Forelimb muscle (tissue), 1 donor: ENCODE measurements at places on chromosomes 1 and 21.
A peak's percentile ranks its signal among the peaks of the same experiment; 100 is the strongest.

GRCh38 chr1:42153624-42154023 is 414 bp downstream of the GUCA2B start:
- no peak for DNase-seq

DNA sequence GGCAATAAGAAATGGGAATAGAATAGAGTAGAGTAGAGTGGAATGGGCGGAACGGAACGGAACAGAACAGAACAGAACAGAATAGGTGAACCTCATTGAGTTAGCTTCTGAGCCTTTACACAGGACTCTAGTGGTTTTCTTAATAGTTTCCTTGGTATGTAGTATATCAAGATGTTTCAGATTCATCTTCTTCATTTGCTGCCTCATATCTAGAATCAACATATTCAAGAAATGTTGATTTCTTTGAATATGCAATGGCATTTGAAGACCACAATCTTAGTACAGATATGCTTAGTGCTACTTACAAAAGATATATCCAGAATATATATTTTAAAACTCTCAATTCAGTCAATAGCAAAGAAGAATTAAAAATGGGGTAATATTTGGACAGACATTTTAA is 133.8 kb downstream of the TSEN15 start:
- no peak for DNase-seq

GRCh38 chr1:21669258-21670058 is at the start of gene RAP1GAP:
TSS of gene RAP1GAP (minus strand) at chr1:21669357. CDS start at chr1:21620032, 49,325 bp downstream.
- no peak for DNase-seq

DNA sequence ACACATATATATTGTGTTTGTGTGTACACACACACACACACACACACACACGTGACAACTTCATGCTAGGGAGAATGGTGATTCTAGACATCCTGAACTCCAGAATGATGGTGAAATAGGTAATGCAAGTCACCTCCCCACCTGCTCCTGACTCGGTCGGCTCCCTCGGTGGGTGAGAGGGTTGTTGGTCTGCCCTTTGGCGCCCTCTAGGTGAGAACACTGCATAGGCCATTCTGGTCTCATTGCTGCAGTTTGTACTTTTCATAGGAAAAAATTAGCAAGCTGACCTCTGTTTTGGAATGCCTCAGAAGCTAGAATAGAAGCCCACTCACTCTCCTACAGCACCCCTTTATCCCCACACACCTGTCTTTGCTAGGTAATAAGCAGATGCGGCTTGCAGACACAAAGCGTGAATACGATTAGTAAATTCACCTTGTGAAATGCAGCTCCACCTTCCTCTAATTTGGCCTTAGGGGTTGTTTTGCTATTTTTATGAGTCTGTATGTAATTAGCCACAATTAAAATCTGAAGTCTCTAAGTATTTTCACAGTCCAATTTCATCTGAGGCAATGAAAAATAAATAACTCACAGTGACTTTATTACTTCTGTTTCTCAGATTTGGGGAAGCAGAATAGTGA is 130.0 kb upstream of the KCNJ15 start:
- DNase-seq = no peak

GRCh38 chr1:159296706-159297375 is 5.3 kb upstream of the FCER1A start:
- DNase-seq = no peak

DNA sequence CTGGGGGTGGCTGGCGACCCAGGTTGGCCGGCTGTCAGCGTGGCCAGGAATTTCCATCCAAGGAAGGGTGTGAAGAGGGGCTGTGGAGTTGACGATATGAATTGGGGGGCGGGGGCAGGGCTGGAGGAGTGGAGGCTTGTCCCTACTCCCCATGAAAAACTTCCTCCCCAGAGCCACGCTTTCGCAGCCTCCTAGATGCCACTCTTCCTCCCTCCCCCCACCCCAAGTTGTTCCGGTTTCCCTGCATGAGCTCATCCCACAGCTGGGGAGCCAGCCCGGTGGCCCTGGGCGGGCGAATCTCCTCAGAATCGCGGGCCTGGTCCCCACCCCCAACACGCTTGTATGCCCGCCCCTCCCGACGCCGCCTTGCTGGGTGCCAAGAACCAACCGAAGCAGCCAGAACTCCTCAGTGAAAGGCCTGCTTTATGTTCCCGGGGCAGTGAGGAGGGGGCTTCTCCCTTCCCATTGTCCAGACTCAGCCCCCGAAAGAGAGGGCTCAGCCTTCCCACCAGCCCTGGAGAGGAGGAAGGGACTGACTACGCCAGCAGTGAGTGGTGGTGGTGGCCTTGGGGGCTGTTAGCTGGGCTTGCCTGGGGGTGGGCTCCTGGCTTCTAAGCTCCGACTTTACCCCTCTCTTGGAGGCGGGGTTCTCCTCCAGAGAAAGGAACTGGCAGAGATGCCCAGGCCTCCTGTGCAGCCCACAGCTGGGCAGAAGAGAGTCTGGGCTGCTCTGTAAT is 1.8 kb upstream of the CSMD2 start:
- no peak for DNase-seq

GRCh38 chr1:160163615-160164014 is 12.2 kb downstream of the ATP1A4 start:
- DNase-seq = no peak

GRCh38 chr21:26840201-26840600 is 5.0 kb downstream of the ADAMTS1 start:
- no peak for DNase-seq

DNA sequence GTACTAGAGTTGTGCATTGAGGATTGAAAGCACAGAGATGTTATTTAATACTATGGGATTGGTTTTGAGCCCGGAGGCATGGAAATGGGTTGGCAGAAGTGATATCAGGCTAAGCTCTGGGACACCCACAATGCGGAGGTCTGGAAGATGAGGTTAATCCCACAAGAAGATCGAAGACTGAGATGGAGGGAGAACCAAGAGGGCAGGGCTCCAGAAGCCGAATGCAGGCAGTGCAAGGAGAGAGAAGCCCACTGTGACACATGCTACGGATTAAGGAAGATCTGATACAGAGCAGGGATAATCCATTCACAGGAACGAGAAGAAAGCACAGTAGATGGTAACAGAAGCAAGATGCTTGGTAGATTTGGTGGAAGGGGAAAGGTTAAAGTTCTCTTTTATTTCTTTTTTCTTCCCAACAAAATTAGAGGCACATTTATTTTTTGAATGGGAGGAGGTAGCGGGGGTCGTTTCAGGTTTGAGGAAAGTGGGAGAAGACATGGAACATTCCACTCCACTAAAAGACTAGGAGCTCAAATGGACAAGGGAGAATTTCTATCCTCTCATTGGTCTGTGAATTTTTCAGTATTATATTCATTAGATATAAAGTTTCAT is 113.2 kb downstream of the NCAM2 start:
- no peak for DNase-seq

GRCh38 chr1:119676571-119677206 is 28.6 kb upstream of the ZNF697 start:
- no peak for DNase-seq

DNA sequence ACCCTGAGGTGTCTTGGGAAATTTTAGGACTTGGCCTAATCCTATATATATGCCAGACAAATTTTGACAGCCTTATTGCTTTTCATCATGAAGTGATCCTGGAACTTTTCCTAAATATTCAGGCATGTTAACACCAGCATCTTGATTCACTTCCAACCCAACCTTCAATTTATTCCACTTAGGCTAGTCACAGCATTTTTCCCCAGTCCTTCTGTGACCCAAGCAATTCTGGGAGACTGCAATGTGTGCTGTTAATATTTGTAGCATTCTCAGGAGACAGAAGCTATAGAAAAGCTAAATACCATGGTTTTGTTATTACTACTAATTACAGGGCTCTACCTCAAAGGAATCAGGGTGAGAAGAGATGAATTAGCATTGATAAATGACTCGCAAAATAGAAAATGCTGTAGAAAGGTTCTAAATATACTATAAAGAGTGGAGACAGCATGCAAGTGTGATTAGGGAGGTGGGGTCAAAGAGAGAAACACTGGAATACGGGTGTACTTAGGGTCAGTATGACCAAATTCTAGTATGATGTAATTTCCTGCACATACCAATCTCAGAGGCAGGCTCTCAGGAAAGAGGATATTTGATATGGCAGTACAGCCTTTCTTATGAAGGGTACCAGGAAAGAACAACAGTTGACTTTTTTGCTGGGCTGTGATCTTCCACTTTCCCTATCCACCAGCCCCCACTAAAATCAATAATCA is 29.1 kb downstream of the PRRX1 start:
- DNase-seq = no peak

GRCh38 chr1:5847013-5847659 is 145.1 kb downstream of the NPHP4 start:
- DNase-seq = peak; percentile 8

GRCh38 chr1:230403442-230403841 is 22.7 kb downstream of the PGBD5 start:
- no peak for DNase-seq

- no peak for DNase-seq
These were observed 108.0 kb downstream of the SDCCAG8 start for GRCh38 chr1:243363832-243364231.
